ENCODE measurements at places on chromosomes 16 and 17. TPM values are rescaled to one million over a fixed set of nuclear protein-coding genes. Genes with fewer than 3 reads are reported as not detected.

The TBC1D3I gene
- 0.58 TPM for total RNA-seq

The CMTM1 gene
- total RNA-seq: 5.7 TPM

The KIF19 gene
- not detected for total RNA-seq

The TBX6 gene
- total RNA-seq: 1.6 TPM

The FBXL16 gene
- 5.7 TPM for total RNA-seq

The SHISA6 gene
- total RNA-seq: not detected

The RPS15A gene
- 1,015 TPM for total RNA-seq

The PKMYT1 gene
- total RNA-seq: 13.9 TPM

The PLA2G10 gene
- total RNA-seq: 3.7 TPM

The CCDC40 gene
- total RNA-seq: 8.4 TPM

The C17orf113 gene
- total RNA-seq: 1.2 TPM

The ZP2 gene
- not detected for total RNA-seq

The KCNG4 gene
- total RNA-seq: not detected

The CD300LB gene
- total RNA-seq: 1.6 TPM

The HOXB13 gene
- total RNA-seq: not detected

The ZNF75A gene
- 20.3 TPM for total RNA-seq

The COIL gene
- 12.3 TPM for total RNA-seq

The VTN gene
- total RNA-seq: 0.50 TPM

The FAM20A gene
- 46.8 TPM for total RNA-seq

The ANKRD40CL gene
- total RNA-seq: not detected

The KRT12 gene
- not detected for total RNA-seq

The PPP1R27 gene
- not detected for total RNA-seq

The CCL14 gene
- 23.3 TPM for total RNA-seq

The CMTM2 gene
- total RNA-seq: 5.4 TPM

The MPP2 gene
- 1.5 TPM for total RNA-seq

The PLEKHH3 gene
- total RNA-seq: 22.5 TPM

The ZSCAN10 gene
- not detected for total RNA-seq

The PERCC1 gene
- 0.31 TPM for total RNA-seq

The SLC47A1 gene
- total RNA-seq: 16.2 TPM

The RAMP2 gene
- 76.1 TPM for total RNA-seq

The GRAP gene
- total RNA-seq: 10.6 TPM

The RUNDC1 gene
- 14.9 TPM for total RNA-seq

The MRPL12 gene
- 72.2 TPM for total RNA-seq

The PYY gene
- not detected for total RNA-seq

The MT3 gene
- not detected for total RNA-seq

The NOD2 gene
- total RNA-seq: 3.4 TPM

The CCL4 gene
- 6.4 TPM for total RNA-seq

The LMF1 gene
- total RNA-seq: 15.5 TPM

The EME1 gene
- total RNA-seq: 2.6 TPM
